Stimulated activated CD4-positive, alpha-beta T cell treated with anti-CD3 and anti-CD28 coated beads, Interleukin-15, amount 100 ng/mL, for 1 hour (primary cell): ENCODE measurements at places on chromosomes 12 and 14.

- DNase-seq = no peak
Measured at GRCh38 chr12:80714055-80714454, 2.7 kb upstream of the MYF5 start.

GRCh38 chr12:111699-112493, 45.3 kb downstream of the IQSEC3 start:
- no peak for DNase-seq

DNA sequence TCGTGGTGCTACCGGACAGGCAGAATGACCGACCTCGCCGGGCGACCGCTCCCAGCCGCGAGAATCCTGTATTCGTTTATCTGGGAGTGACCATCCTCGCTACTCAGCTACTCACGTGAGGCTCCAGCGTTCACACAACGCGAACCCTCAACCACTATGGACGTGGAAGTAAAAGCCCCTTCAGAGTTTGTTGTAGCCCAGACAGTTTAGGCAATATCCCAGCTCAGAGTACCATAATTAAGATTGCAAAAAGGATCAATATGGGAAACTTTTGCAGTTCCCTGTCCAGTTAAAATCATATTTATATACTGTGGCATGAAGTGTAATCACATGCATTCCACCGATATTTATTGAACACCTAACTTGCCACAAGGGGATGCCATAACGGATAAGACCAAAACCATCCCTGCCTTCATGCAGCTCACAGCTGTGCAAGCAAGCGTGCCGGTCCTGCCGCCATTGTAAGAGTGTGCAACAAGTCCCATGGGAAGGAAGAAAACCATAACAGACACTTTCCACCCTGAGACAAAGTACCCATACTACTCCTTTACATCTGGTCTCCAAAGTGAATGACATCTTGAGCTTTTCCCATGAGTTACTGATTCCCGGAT, 938 bp upstream of the MAX start:
- DNase-seq = no peak

GRCh38 chr14:35122696-35123387, 490 bp downstream of the PRORP start:
- no peak for DNase-seq

DNA sequence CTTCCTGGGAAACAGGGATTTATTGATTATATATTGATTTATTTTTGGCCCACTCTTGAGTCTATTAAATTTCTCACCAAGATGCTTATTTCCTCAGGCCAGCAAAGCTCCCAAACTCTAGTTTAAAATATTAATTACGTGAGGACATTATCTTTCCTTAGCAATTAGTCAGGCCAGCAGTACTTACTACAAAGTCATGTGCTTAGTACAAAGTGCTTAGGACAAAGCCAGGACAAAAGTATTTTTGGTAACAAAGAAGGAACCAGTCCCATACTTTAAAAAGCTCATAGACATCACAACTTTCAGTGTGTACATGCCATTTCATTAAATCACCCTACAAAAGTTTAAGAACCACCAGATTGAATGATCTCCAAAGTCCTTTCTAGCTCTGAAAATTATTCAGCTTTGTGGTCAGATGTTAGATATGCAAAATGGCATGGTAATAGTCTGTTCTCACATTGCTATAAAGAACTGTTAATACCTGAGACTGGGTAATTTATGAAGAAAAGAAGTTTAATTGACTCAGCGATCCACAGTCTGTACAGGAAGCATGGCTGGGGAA, 94.7 kb upstream of the PWP1 start:
- DNase-seq = no peak

GRCh38 chr12:81809829-81810595, 50.9 kb upstream of the PPFIA2 start:
- DNase-seq = no peak

DNA sequence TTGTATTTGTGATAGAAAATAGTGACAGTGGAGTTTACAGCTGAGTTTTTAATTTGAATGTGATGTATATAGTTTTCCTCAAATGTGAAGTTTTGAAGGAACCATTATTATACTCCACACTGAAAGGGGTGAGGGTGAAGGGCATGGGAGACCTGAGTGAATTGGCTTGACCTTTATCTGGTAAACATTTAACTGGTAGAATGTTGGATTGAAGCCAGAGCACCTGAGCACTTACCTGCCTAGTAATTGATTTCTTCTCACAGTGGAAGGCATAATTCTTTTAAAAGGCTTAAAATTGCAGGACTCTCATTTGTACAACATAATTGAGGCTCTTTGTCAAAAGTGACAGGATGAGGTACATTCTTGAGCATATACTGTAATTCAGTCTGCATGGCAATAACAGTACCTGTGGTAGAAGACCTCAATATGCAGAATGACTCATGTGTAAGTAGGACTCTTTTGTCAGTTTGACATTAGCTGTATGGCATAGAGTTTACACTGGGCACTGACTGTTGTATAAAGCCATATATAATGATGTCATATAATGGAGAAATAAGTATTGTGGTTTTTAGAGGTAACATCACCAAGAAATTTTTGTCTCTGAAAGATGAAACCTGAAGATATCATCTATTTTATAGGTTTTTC, 309.6 kb downstream of the TMTC2 start:
- no peak for DNase-seq

DNA sequence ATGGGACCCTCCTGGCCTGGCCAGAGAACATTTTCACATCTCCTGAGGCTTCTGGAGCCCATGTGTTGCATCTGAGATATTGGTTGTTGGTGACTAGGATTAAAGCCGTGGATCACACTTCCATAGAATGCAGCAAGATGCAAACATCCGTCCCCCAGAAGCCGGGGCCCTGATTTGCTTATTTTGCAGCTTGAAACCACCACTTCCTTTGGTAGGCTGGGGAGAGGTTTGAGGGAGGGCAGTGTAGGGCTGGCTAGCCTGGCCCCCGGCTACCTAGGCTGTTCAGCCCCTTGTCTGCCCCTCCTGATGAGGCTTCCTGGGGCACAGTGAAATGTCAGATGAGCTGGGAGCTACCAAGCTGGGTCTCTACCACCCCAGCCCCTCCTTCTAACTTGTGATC, 209.7 kb upstream of the PWP1 start:
- no peak for DNase-seq

DNA sequence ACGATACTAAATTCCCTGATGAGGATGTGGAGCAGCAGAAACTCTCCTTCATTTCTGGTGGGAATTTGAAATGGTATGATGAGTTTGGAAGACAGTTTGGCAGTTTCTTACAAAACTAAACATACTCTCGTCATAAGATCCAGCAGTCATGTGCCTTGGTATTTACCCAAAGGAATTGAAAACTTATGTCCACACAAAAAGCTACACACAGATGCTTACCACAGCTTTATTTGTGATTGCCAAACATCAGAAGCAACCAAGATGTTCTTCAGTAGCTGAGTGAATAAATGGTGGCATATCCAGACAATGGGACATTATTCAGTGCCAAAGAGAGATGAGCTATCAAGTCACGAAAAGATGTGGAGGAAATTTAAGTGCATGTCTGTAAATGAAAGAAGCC, 10.7 kb upstream of the APOLD1 start:
- DNase-seq = no peak

- no peak for DNase-seq
Measured at GRCh38 chr12:80314741-80315140, 129.3 kb upstream of the PTPRQ start.

GRCh38 chr12:40831916-40832315, 139.7 kb downstream of the CNTN1 start:
- DNase-seq = no peak

GRCh38 chr14:75989134-75989533, 3.6 kb downstream of the IFT43 start:
- DNase-seq = no peak

GRCh38 chr12:60144395-60144794, 548.6 kb downstream of the SLC16A7 start:
- DNase-seq = no peak
